ENCODE measurements at places on chromosomes 5 and 9.

DNA sequence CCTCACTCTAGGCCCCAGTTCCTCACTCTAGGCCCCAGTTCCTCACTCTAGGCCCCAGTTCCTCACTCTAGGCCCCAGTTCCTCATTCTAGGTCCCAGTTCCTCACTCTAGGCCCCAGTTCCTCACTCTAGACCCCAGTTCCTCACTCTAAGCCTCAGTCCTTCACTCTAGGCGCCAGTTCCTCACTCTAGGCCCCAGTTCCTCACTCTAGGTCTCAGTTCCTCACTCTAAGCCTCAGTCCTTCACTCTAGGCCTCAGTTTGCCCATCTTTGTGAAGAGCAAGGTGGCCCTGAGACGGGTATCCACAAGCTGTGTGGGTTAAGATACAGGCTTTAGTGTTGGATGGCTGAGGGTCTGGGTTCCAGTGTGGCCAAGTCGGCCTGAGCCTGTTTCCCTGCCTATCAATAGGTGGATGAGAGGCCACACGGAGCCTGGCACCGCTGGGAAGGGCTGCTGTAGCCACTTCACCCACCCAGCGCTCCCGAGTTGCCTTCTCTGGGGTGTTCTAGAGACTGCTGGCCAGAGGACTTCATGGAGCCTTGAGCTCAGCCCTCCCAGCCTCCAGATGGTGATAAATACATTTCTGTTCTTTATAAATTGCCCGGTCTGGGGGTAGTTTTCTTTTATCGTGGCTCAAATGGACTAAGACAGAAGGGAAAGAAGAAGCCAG is 150.2 kb downstream of the RXRA start:
- no peak for DNase-seq

DNA sequence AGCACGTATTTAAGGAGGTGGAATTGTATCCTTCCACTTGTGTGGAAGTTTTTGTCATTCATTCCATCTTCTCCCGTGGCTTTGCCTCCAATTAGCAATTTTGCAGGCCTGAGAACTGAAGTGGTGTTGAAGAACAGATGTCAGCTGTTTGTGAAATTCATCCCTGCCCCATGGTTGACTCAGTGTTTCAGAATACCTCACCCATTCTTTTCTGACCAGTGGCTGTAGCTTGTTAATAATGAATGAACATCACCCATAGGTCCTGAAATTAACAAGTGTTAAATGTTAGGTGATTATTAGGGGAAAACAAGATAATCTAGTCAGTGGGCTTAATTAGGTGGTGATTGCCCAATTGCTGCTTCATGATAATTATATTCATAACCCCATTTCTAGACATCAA is 11.7 kb downstream of the ZNF462 start:
- DNase-seq: no peak

DNA sequence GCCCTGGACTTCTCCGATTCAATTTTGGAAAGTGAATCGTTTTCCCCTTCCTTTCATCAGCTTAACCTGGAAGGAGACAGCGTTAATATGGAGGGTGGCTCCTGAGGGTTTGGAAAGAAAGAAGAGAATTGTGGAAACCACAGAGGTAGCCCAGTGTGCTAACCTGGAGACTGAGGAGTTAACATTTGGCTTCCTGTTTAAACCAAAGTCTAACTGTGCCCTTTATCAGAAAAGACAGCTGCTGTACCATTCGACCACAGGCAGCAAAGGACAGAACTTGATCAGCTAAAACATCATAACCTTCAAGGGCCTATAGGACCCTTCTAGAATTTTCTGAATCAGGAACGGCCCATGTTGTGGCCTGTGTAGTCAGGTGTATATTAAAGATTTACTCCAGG is 735 bp downstream of the IDNK start:
- peak; percentile 80 for DNase-seq

- no peak for DNase-seq
These were observed 6.7 kb upstream of the FYB1 start for GRCh38 chr5:39226100-39226451.

DNA sequence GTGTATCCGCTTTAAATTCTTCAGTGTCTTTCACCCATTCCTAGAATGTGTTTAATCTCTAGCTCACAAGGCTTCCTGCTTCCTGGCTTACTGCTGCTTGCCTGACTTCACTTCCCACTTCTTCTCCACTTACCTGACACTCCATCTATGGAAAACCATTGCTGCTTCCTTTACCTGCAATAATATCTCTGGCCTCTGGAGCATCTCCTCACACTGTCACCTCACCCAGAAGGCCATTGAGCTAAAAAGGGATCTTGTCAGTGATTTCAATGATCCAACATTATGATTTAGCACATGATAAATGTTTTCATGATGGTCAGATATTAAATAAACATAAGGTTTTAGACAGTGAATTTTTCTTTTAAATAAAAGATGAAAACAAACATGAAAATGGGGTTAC is 281.1 kb downstream of the MRPS30 start:
- no peak for DNase-seq

DNA sequence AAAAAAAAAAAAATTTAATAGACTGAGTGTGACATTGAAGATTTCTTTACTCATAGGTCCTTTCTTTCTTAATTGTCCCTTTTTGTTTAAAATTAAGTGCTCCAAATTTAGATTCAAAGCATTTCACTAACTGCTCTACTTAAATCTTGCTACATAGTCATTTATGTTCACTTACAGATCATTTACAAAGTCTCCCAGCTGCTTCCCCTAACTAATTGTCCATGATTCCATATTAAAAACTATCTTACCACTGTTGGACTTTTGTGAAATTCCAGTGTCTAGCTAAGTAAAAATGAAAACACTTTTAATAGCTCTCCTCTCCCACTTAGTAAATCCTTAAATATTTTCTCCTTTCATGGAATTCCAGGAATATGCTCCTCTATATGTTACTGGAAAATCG is 850.5 kb downstream of the NR2F1-AS1 start:
- DNase-seq: no peak

DNA sequence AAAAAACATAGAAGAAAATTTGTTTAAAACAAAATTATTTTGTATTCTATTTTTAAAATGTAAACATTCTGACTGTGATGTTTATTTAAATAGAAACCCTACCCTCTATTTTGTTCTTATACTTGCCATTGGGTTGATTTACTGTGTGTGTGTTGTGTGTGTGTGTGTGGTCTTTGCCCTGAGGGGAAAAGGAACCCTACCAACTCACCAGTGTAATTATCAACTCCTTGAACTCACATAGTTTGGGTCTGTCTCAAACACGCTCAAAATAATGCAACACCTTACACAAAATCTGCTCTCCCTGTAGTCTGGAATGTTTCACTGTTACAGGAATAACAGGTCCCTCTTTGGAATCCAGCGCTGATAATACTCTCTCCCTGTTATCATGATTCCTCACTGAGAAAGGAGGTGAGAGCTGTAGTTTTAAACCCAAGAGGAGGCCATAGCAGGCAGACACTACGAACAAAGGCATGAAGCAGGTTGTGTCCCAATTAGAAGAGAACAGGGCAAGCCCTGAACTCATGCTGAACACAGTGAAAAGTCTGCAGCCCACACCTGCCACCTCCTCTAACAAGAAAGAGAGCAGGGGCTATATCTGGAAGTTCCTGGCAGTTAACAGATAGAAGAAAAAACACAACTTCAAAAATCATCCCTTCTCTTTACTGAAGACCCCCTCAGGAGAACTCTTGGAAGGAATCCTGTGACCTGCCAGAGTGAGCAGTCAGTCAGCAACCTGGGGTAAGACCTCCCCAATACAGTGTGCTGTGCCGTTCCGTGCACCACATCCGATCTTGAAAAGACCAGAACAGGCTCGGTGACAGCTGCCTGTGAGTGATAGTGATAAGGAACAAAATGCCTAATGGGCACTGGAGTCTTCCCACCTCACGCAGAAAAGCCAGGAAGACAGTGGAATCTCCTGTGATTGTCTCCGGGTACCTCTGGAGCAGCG is 608.1 kb upstream of the ADAMTS16 start:
- no peak for DNase-seq

DNA sequence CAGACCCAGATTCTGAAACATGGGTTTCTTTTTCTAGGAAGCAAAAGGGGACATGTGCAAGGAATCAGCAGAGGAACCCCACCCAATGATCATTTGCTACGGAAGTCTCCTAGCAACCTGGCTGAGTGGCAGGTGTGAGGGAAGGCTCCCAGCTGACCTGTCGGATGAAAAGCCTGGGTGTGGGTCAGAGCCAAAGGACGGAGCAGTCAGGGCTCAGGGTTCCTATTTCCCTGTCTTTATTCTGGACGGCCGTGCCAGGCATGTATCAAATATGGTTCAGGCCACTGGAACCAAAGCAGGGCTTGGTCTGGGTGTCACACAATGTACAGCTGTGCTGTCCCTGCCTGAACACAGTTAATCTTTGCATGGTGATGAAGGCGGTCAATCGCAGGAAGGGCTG is 20.1 kb downstream of the STK10 start:
- peak; percentile 78 for DNase-seq

- DNase-seq: no peak
These were observed 727 bp upstream of the ADRB2 start for GRCh38 chr5:148825716-148826052.

- no peak for DNase-seq
These were observed 11.8 kb downstream of the APTX start for GRCh38 chr9:32989660-32990059.

GRCh38 chr9:5617749-5618148 is 11.2 kb upstream of the RIC1 start:
- DNase-seq: no peak

All from G401 (cell line).